ENCODE measurements at places on chromosomes 4 and X. TPM values are rescaled to one million over a fixed set of nuclear protein-coding genes. Genes with fewer than 3 reads are reported as not detected.

GRCh38 chr4:141389649-141390048 lies 169.0 kb downstream of the ZNF330 start:
- DNase-seq, result no peak

- no peak for DNase-seq
Measured at GRCh38 chr4:110452546-110452945, 23.4 kb upstream of the ENPEP start.

DNA sequence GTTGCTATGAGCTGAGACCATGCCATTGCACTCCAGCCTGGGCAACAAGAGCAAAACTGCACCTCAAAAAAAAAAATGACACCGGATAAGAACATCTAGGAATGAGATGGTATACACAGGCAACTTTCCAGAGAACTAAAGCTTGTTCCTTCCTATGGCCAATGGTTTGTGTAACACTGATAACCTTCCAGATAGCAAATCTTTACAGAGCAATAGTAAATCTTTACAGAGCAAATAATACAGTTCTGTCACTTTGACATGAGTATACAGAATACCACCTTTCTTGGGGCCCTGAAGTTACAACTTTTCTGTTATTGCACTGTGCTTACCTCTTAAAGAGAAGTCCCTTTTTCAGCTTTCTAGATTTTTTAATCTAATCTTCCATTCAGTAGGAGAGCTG lies 91.6 kb downstream of the CD99L2 start:
- no peak for DNase-seq

GRCh38 chr4:121213940-121214339 lies 49.8 kb upstream of the TNIP3 start:
- DNase-seq, result no peak

GRCh38 chr4:96894621-96895020 lies 1054.7 kb downstream of the PDHA2 start:
- no peak for DNase-seq

- DNase-seq, result no peak
Measured at GRCh38 chrX:154742613-154743012, 8.3 kb downstream of the GAB3 start.

- DNase-seq, result no peak
Measured at GRCh38 chrX:34563061-34563460, 94.0 kb downstream of the TMEM47 start.

DNA sequence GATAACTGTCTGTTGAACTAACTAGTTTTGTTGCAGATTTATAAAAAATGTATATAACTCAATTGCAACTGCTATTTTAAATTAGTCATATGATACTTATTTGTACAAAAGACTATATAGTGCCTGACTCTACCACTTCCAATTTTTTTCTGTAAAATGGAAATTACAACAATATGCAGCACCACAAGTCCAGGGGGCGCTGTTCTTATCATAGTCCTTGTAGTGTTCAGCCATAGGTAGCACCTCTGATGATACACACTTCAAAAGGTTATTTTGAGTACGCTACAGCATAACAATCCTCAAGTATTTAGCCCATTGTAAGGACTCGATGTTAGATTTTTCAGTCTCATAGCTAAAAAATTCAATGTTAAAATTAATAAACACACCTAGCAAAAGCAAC lies 174.9 kb downstream of the CORIN start:
- DNase-seq, result no peak

PLK4 gene
- 50.5 TPM for total RNA-seq

TDO2 gene
- not detected for total RNA-seq

SMR3B gene
- total RNA-seq, result not detected

PARM1 gene
- total RNA-seq, result not detected

PPEF2 gene
- total RNA-seq, result not detected

RAB9B gene
- 0.95 TPM for total RNA-seq

NHSL2 gene
- 0.05 TPM for total RNA-seq

MAGEB10 gene
- total RNA-seq, result not detected

SPATA18 gene
- 0.30 TPM for total RNA-seq

Data from activated naive CD4-positive, alpha-beta T cell treated with anti-CD3 and anti-CD28 coated beads, Interleukin-2, amount 50 U/mL, for 72 hours (primary cell).